Activated naive CD8-positive, alpha-beta T cell treated with anti-CD3 and anti-CD28 coated beads, Interleukin-2, amount 10 ng/mL, durations not matched to agents 7 days and 5 days (primary cell): ENCODE measurements at places on chromosomes 16 and 17.

- DNase-seq, result no peak
Observed at GRCh38 chr17:49162866-49163265, 30.3 kb downstream of the B4GALNT2 start.

DNA sequence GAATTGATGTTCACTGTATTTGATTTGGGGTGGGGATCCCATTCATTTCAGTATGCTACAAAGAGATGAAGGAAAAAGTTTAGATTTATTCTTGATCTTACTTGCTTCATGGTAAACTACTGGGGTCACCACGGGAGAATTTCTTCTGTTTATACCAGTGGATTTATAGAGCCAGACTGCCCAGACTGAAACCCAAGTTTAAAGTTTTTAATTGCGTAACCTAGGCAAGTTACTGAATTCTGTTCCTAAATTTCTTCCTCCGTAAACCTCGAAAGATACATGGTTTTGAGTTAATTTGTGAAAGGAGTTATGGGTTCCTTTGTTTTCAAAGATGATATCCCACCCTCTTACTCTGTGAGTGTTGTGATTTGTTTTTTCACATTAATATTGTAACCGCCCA lies 26.4 kb downstream of the PIGL start:
- no peak for DNase-seq

GRCh38 chr16:75387951-75388350 lies 45.4 kb downstream of the CFDP1 start:
- no peak for DNase-seq

- DNase-seq, result no peak
Observed at GRCh38 chr16:19458722-19459379, 41.2 kb downstream of the TMC5 start.

DNA sequence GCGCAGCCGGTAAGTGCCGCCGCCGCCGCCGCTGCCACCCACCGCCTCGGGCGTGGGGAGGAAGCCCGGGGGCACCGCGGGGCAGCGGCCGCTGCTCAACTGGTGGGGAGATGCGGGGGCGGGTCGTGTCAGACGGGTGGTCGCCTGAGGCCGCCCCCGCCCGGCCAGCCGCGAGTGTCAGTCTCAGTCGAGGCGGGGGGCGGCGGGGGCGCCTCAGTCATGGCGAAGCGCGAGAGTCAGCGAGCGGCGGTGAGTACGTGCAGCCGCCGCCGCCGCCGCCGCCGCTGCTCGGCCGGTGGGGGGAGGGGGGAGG lies 76.2 kb downstream of the CHD9 start:
- DNase-seq, result no peak

GRCh38 chr17:1890758-1891450 lies 61.1 kb downstream of the RPA1 start:
- DNase-seq, result no peak

- DNase-seq, result peak; percentile 30
Observed at GRCh38 chr16:68363658-68364521, 53.1 kb downstream of the PRMT7 start.

DNA sequence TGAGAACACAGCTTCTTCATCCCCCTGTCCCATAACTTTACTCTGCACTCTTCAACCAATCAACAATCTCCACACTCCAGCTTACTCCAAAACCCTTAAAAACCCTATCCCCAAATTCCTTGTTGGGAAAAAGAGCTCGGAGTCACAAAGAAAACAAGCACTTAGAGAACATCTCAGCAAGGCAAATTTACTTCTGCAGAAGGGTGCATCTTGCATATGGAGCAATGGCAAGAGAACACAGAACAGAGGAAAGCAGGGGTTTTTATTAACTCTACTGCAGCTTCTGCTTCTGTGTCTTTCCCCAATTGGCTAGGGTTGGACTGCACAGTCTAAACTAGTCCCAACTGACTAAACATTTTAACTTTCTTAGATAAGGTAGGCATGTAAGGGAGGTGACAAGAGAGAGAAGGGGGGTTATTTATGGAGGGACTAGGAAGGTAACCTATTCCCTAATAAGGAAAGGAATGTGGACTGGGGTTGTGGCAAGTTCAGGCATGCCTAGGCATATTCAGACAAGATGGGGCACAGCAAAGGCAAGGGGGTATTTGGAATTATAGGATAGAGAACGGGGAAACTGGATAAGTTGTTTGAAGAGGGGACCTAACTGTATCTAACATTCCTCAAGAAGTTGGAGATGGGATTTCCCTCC lies 125.5 kb downstream of the CACNG3 start:
- no peak for DNase-seq

GRCh38 chr17:2893422-2893914 lies 97.2 kb downstream of the RAP1GAP2 start:
- DNase-seq, result no peak

GRCh38 chr17:40539711-40540411 lies 25.4 kb downstream of the CCR7 start:
- peak; percentile 54 for DNase-seq

- DNase-seq, result no peak
Observed at GRCh38 chr16:86101137-86101896, 202.4 kb downstream of the IRF8 start.

DNA sequence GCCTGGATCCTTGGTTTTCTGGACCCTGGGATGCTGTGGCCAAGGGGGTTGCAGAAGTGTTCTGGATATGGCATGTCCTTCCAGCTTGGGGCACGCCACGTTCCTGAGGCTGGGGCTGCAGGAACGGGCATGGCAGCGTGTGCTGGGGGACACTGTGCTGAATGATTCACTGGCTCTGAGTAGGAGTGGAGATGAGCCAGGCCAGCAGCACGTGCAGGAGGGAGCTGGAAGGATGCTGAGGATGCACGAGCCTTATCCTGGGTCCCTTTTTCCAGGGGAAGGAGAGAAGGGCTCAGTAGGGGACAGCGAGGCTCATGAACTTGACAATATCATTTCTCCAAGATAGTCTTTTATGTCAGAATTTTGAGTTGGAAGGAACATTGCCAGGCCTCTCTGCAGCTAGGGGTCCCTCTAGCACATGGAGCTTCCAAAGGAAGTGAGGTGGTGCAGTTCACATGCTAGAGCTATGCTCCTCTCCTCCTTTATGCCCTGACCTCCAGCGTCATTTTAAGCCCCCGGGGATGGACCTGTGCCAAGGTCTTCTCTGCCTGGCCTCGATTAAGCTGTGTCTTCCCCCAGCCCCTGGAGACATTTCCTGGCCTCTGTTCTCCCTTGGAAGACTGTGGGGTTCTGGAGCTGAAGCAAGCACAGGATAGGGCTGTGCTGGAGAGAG lies 125.9 kb downstream of the OR1D5 start:
- no peak for DNase-seq

- DNase-seq, result no peak
Observed at GRCh38 chr17:72774236-72774635, 318.3 kb downstream of the SLC39A11 start.

DNA sequence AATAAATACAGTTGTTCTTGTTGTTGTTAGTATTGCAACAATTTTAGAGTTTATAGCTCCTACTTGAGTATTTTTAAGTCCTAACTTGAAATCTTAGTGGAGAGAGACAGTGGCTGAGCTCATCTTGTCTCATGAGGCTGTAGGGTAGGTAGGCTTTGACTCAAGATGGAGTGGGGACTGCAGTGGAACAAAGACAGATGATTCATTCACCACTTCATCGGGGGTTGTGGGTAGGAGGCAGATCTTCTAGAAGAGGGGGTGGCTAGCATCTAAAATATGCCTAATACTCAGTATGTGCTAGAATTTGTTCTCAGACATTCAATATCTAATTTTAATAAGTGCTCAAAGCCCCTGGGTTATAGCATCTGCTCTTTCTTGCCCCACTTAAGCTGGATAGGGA lies 13.1 kb upstream of the MMD start:
- DNase-seq, result no peak

GRCh38 chr17:28902819-28903545 lies at the start of gene DHRS13:
Gene DHRS13 (minus strand): TSS chr17:28903079. CDS start chr17:28902944, 135 bp downstream.
- peak; percentile 99 for DNase-seq

DNA sequence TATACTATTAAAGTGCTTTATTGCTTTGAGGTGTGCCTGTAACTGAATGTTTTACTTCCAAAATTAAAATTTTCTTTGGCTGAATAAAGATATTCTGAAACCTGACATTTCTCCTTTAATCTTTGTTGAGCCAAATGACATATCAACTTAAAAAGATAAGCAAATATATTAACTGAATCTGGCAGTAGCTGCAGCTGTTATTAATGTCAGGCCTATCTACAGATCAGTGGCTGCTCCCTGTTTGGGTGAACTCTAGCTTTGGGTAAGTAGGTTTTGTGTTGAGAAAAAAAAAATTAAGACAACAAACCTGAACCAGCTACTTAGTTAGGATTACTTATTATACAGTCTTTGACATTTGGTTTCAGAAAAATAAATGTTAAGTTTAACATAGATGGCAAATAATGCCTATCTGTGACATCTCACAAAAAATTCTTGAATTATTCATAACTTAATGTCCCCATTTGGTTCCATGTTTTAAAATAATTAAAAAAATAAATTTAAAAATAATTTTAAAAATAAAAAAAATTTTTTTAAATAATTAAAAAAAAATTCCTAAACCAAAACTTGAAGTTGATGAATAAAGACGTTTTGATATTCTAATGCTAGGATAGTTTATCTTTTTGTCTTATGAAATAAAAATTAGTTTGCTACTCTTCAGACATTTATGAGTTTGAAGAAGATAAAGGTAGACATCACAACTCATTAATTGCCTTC lies 19.8 kb downstream of the CPD start:
- no peak for DNase-seq

GRCh38 chr16:86370062-86370461 lies 140.3 kb upstream of the FOXF1 start:
- no peak for DNase-seq
